ENCODE measurements at places on chromosomes 11 and 22.

DNA sequence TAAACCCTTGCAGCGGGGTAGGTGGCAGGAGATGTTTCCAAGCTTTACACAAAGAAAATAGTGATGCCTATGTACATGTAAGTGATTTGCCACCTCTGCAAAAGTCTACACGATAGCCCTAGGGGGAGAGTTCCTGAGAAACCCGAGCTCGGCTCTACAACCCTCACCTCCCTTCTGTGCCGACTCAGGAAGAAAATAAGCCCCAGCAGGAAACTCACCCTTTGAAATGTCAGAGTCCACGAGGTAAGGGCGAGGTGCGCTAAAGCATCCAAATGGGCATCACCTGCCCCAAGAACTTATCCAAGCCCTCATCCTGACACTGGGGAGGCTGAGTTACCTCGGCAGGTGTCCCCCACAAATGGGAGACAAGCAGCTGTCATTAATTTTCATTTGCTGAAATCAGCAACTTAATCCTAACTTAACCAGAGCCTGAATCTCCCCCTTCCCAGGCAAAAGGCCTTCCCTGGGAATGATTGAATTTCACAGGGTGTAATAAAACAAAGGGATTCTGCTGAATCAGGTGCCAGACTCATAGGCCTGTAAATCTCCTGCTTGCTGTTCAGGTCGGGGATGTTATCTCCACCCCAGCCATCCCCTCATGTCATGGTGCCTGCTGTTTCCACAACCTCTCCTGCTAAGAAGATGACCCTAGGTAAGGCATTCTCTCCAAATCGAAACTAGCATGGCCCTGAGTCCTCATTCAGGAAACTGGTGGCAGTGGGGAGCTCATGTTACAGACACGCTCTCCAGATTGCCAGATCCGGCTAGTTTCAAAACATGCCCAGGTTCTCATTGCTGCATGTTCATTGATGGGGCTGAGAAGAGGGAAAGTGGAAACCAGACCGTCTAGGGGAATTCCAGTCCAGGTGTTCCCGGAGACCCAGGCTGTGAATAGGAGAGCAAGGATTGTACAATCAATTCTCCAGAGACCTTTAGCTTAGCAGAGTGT lies 105.3 kb upstream of the KIRREL3 start:
- DNase-seq: no peak

GRCh38 chr11:3906166-3906565 lies 50.7 kb downstream of the STIM1 start:
- DNase-seq: no peak

- DNase-seq: no peak
Measured at GRCh38 chr11:72228229-72228843, 3.8 kb downstream of the INPPL1 start.

GRCh38 chr22:47540011-47540410 lies 777.6 kb downstream of the TBC1D22A start:
- DNase-seq: no peak

DNA sequence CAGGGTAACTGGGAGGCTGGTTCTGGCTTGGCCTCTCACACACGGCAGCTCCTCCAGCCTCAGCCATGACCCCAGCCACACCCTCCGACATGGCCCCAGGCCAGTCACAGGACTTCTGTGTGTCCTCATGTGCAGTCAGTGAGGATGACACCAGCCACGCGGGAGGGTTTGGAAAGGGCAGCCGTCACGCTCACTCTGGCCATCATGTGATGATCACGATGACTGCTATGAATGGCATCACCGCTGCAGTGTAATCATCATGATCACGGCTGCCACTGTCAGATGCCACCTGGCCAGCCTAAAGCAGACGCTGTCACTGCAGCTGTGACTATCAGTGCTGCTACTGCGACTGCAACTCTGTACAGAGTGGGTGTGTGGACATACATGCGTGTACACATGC lies 640.9 kb downstream of the BRD1 start:
- DNase-seq: no peak

DNA sequence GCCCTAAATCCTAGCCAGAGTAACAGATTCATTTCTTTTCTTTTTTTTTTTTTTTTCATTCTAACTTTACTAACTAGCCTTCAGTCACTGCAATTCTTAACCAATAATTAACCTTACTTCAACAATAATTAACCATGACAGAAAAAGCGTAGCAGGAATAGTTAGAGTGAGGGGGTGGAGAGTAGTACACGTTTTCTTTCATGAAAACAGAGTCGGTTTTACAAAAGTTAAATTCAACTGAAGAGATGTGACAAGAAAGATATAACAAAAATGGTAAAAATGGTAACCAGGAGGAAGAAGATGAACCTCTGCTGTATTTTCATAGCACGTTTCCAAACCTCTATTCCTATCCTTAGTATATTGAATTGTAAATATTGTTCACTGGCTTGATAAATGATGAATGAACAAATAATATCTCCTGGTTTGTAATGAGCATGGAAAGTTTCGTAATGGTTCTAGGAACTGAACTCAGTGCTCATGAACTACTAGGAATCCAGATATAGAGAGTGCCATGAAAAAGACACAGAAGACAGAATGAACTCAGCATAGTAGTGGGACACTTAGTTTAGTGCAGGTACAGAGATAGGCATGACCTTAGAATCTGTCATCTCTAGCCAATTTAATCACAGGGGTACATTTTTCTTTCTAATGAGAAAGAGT lies 116.5 kb upstream of the ANO5 start:
- DNase-seq: no peak

GRCh38 chr22:20650294-20651207 lies 123.4 kb upstream of the SERPIND1 start:
- DNase-seq: no peak

- no peak for DNase-seq
Measured at GRCh38 chr11:134289789-134290188, 13.6 kb downstream of the GLB1L3 start.

DNA sequence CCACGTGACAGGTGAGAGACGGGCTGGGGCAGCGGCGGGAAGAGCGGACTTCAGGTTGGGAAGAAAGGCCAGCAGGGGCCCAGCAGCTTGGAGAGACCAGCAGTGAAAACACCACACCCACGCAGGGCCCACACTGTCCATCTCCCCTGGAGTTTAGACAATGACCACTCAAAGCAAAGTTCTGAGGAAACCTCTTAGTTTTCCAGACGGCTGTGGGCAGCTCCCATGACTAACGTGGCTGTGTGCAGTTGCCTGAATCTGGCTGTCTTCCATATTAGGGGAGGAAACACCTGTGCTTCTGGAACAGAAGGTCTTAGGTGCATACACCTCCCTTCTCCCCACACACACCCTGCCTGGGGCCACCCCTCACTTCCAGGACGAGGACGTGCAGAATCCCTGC lies 70.6 kb upstream of the TTLL12 start:
- DNase-seq: no peak

GRCh38 chr11:14124886-14125285 lies 162.4 kb downstream of the SPON1 start:
- DNase-seq: no peak

DNA sequence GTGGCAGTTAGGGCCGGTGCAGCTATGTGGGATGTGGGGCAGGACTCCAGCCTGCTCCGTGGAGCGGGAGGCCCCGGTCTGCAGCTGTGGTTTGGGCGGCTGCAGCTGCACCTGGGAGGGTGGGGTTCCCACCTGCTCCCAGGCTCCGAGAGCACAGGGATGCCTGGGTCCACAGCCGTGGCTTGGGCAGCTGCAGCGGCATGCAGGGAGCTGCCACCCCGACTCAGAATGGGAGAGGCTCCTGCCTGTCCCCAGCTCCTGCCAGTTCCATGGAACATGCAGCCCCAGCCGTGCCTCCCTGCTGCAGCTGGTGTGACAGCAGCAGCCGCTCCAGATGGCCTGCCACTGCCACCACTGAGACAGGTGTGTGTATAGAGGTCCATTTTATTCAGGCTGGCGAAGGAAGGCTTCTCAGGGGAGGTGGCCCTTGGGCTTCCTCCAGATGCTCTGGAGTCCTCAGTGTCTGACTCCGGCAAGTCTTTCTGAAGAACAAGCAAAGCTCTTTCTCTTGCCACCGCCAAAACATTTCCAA lies 21.8 kb upstream of the UPK3A start:
- no peak for DNase-seq

DNA sequence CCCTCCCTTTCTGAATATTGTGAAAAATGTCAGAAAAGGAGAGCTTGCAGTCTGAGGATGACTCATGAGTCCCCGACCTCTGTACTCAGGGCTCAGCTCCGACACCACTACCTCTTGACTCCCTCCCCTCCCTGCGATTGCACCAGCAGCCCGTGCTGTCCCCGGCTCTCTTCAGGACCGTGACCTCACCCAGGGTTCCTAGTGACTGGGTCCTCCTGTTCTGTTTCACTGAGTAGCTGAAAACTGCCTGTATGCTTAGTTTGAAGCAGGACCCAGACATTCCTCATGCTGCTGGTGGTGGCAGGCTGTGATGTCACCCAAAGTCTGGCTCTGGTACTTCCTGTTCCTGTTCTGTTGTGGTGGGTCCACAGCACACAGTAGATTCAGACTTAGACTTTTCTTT lies 11.7 kb downstream of the PHRF1 start:
- DNase-seq: no peak

- no peak for DNase-seq
Measured at GRCh38 chr22:29883775-29884097, 762 bp downstream of the MTMR3 start.

DNA sequence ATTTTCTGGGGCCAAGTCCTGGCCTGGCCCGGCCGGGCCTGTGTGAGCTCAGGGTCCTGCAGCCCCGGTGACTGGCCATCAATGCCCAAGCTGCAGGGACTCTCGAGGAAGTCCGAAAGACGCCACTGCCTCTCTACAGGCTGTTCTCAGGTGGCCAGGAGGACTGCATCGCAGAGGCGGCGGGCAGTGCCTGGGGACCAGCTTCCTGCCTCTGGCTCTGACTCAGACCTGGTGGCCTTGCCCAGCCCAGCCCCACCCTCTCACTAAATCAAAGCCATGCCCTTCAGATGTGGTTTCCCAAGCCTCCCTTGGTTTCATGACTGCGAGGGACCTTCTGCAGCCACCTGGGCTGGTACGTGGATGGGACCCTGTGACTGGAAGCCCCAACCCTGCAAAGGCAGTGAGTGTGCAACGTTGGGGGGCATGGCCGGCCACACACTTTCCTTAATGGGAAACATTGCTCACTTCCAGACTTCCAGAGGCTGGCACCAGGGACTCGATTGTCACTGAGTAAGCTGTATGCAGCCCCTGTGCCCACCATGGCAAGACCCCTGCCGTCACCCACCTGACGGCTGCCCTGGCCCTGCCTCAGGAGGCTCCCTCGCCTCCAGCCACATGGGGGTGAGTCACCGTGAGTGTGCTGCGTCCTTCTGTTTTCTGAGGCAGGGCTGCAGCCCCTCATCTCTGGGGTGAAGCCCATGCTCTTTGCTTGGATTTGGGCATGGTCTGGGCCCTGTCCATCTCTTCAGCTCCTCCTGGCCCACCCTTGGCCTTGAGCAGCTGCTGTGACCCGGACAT lies 6.0 kb upstream of the FGF3 start:
- no peak for DNase-seq

GRCh38 chr11:110249066-110249465 lies 47.3 kb downstream of the RDX start:
- no peak for DNase-seq
